ENCODE measurements at places on chromosomes 2 and 18.

GRCh38 chr2:65021709-65022108 lies 32.5 kb downstream of the SLC1A4 start:
- DNase-seq: no peak

DNA sequence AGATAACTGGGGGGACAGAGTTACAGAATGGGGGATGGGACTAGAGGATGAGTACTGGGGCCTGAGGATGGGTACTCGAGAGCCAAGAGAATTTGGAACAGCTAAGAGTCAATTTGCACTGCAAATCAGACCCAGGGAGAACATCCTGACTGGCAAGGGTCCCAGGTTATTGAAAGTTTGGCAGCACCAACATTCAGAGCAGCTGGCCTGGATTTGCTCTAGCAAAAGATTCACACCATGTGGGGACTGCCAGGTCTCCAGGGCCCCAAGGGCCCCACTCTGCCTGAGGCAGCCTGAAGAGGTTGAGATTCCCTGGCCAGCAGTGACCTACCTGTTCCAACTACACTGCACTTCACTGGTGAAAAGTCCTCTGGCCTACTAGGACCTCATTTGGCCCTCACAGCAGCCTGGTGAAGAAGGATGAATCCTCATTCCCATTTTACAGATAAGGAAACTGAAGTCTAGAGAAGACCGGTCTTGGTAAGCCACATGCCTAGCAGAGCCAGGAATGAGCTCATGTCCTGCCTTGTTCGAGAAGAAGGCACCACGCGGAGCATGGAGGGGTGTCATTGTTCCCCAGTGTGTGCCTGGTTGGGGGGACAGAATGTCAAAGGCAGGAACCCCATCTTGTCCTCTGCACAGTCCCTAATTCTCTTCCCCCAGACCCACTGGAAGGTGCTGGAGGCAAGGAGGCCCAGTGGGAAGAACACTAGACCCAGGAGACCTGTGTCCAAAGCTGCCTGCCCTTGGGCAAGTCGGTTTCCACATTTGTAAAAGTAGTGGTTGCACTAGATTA lies 258.6 kb downstream of the TNS1 start:
- no peak for DNase-seq

DNA sequence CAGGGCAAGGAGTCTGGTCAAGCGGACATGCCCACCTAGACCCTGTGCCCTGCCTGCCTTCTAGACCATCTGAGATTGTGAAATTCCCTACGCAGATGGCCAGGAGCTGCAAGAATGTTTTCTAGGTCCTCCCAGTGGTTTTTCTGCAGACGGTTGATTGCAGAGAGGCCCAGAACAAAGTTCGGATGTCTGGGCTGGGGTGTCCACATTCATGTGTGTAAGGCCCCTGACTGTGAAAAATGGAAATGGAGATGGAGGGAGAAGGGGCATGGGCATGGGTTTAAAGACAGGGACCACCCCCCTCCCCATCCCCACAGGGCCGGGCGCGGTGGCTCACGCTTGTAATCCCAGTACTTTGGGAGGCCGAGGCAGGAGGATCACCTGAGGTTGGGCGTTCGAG lies 11.8 kb downstream of the ARHGAP25 start:
- DNase-seq: no peak

GRCh38 chr2:100581277-100581612 lies 18.5 kb downstream of the PDCL3 start:
- no peak for DNase-seq

- no peak for DNase-seq
These were observed 64.9 kb downstream of the AFF3 start for GRCh38 chr2:100077456-100077855.

DNA sequence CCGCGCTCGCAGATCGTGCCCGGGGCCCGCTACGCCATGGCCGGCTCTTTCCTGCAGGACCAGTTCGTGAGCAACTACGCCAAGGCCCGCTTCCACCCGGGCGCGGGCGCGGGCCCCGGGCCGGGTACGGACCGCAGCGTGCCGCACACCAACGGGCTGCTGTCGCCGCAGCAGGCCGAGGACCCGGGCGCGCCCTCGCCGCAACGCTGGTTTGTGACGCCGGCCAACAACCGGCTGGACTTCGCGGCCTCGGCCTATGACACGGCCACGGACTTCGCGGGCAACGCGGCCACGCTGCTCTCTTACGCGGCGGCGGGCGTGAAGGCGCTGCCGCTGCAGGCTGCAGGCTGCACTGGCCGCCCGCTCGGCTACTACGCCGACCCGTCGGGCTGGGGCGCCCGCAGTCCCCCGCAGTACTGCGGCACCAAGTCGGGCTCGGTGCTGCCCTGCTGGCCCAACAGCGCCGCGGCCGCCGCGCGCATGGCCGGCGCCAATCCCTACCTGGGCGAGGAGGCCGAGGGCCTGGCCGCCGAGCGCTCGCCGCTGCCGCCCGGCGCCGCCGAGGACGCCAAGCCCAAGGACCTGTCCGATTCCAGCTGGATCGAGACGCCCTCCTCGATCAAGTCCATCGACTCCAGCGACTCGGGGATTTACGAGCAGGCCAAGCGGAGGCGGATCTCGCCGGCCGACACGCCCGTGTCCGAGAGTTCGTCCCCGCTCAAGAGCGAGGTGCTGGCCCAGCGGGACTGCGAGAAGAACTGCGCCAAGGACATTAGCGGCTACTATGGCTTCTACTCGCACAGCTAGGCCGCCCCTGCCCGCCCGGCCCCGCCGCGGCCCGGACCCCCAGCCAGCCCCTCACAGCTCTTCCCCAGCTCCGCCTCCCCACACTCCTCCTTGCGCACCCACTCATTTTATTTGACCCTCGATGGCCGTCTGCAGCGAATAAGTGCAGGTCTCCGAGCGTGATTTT lies 7.6 kb downstream of the TBR1 start:
- no peak for DNase-seq

GRCh38 chr2:177271981-177272666 lies 7.6 kb upstream of the NFE2L2 start:
- DNase-seq: no peak

DNA sequence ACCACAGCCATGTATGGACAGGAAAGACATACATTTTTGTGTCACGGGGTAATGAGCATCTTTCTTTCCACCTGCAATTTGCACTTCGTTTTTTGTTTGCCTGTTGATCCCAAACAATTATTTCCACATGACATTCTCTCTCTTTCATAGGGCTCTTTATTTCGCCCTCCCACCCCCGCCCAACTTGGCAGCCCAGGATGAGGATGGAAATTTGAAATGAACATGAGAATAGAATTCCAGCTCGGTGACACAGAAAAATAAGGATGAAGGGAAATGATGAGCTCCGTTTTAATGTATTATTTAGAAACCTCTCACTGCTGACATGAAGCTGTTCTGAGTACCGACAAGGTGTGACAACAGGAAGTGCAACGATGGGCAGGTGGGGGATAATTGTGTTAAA lies 443.3 kb downstream of the SOCS6 start:
- DNase-seq: no peak

DNA sequence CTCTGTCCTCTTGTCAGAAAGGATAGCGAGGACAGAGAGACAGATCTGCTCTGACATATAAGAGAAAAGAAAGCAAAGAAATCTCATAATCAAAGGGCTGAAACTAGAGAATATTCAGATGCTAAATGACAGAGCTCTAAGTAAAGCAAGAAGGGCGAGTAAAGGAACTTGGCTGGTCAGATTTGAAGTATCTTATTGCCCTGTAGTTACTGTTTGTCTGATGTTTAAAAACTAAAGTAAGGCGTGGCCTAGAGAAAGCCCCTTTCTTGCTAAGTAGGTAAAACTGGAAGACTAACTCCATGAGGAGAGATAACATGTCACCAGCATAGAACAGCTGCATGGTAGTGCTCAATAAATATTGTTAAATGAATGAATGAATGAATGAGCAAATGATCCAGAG lies 70.0 kb downstream of the CRACDL start:
- no peak for DNase-seq

GRCh38 chr2:99700482-99701398 lies 210.9 kb upstream of the REV1 start:
- DNase-seq: no peak

- DNase-seq: no peak
These were observed 183.7 kb upstream of the PXDN start for GRCh38 chr2:1927896-1928568.

GRCh38 chr18:47772374-47773248 lies 157.8 kb downstream of the SMAD2 start:
- peak; percentile 55 for DNase-seq
